Stimulated activated CD8-positive, alpha-beta memory T cell treated with anti-CD3 and anti-CD28 coated beads, Interleukin-4, amount 100 ng/mL, for 1 hour (primary cell): ENCODE measurements at places on chromosomes 3 and 15.

DNA sequence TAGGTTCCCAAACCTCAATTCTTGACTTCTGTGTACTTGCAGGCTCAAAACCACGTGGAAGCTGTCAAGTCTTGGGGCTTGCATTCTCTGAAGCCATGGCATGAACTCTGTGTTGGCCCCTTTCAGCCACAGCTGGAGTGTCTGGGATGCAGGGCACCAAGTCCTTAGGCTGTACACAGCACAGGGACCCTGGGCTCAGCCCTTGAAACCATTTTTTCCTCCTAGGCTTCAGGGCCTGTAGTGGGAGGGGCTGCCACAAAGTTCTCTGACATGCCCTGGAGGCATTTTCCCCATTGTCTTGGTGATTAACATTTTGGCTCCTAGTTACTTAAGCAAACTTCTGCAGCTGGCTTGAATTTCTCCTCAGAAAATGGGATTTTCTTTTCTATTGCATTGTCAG is 135.4 kb downstream of the ATG7 start:
- DNase-seq: no peak

GRCh38 chr3:13537909-13538296 is 11.0 kb upstream of the FBLN2 start:
- DNase-seq: no peak

GRCh38 chr15:47184908-47185801 is 532.1 kb upstream of the SEMA6D start:
- DNase-seq: no peak

GRCh38 chr15:86595741-86596140 is 516.1 kb downstream of the AGBL1 start:
- no peak for DNase-seq

GRCh38 chr3:134126153-134126552 is 96.4 kb upstream of the SLCO2A1 start:
- no peak for DNase-seq

GRCh38 chr3:72999951-73000350 is 3.3 kb downstream of the PPP4R2 start:
- DNase-seq: no peak

GRCh38 chr15:47614360-47615011 is 102.8 kb upstream of the SEMA6D start:
- no peak for DNase-seq

- no peak for DNase-seq
Measured at GRCh38 chr15:39578851-39579486, 1.9 kb upstream of the THBS1 start.

DNA sequence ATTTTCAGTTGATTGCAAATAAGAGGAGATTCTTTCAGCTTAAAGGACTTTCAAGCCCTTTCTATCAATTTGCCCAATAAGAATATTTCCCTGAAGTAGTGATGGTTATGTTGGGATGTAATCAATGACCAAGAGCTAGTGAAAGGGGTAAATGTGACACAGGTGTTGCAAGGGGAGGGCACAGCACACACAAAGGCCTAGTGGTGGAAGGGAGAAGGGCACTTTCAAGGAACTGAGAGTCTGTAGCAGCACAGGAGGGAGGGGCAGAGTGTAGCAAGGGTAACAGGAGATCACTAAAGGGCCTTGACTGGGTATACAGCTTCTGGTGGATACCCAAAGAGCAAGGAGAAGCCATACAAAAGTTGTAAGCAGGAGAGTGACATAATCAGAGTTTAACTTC is 217.8 kb upstream of the ARHGEF26 start:
- no peak for DNase-seq

DNA sequence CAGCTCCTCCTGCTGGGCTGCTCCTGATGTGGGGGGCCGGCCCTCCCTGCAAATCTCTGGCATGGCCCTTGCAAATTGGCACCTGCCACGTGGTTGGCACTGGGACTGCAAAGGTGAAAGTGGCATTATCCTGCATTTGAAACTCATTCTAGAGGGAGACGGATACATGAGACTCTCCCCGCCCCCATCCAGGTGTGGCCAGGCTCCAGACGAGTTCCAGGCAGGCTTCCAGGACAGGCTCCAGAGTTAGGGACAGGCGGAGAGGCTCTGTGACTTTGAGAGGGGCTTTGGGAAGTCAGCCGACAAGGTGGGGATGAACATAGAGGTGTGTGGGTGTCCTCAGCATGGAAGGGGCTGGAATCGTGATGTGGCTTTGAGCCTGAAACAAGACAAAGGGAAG is 178.5 kb downstream of the APBA2 start:
- DNase-seq: no peak

GRCh38 chr3:11096266-11097139 is 57.8 kb upstream of the HRH1 start:
- DNase-seq: no peak

DNA sequence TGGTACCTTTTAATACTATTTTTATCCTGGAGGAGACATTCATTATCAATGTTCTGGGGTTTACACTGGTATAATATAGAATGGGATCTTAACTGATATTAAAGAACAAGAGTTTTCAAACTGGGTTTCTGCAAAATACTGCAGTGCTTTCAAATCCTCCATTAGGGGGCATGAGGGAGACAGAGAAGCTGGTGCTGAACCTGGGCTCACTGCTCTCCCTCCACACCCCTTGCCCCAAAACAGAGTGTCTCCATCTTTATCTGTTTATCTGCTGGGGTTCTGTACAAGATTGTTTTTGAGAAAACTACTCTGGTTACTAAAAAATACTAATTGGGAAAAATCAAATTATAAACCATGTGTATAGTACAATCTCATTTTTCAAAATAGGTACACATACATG is 41.7 kb downstream of the CADPS start:
- DNase-seq: no peak

DNA sequence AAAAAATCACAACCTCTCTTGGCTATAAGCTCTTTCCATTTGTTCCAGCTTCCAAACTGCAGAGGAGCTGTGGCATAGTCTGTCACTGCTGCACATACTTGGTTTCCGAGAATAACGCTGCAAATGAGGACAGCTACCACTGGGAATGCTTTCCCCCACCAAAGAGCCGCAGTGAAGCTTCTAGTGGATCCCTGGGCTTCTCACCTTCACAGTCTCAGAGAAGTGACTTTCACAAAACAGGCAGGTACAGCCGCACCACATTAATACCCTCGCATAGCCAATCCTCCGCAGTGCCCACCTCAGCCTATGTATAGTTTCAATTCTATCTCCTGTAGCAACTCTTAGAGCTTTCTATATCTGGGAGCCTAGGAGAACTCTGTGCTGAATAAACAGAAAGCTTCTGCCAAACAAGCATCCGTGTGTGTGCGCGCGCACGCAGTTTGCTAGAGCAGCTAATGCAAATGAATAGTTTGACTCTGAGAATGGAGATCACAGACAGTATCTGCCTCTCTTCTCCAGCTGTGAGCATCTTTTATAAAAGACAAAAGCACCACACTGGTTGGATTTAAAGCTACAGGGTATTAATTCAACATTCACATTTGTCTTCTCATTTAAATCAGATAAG is 81.9 kb upstream of the PLXND1 start:
- no peak for DNase-seq

DNA sequence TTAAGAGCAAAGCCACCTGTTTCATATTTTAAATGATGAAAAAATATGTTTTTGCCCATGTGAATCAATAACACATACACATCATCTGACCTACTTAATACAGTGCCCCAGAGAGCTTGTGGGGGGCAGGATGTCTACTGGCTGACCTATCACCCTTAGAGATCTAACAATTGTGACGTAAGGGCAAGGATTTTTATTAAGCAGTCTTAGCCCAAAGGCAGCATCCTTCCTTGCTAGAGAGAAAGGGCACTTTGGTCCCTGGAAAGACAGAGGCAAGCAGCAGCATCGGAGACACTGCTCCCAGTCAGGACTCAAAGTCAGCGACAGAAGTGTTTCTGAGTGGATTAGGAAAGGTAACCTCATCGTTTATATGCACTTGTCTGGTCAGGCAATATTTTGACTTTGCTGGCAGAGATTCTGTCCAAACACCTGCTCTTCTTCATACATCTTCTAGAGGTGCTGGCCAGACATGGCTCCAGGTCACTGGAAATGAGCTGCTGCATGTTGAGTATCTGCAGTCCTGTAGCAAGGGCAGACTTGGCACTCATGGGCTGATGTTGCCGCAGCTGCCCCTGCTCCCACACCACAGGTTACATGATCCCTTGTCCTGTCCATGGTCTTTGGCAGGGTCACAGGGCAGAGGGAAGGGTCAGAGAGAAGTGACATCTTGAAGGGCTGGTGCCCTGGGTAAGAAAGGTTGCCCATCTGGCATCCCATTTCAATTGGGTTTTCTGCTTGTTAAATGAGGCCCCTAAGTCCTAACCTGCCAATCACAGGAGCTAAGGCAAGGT is 1.8 kb downstream of the CXCR6 start:
- no peak for DNase-seq

DNA sequence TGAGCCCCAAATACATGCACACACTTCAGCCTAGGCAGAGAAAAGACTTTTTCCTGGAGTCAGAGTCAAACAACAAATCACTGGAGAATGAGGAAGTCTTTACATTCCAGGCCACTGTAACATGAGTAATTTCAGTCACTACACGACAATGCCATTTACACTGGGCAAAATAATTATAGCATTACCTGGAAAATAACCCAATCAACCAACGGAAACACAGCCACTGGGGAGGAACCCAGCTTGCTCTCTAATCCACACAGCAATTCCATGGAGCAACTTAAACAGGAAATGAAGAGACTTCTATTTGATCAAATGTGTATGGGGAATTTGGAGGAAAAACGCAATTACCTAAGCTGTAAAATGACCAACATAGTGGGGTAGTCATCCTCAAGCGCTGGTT is 15.2 kb downstream of the FSTL1 start:
- no peak for DNase-seq

- DNase-seq: no peak
Measured at GRCh38 chr3:130991126-130991525, 35.5 kb downstream of the ASTE1 start.

DNA sequence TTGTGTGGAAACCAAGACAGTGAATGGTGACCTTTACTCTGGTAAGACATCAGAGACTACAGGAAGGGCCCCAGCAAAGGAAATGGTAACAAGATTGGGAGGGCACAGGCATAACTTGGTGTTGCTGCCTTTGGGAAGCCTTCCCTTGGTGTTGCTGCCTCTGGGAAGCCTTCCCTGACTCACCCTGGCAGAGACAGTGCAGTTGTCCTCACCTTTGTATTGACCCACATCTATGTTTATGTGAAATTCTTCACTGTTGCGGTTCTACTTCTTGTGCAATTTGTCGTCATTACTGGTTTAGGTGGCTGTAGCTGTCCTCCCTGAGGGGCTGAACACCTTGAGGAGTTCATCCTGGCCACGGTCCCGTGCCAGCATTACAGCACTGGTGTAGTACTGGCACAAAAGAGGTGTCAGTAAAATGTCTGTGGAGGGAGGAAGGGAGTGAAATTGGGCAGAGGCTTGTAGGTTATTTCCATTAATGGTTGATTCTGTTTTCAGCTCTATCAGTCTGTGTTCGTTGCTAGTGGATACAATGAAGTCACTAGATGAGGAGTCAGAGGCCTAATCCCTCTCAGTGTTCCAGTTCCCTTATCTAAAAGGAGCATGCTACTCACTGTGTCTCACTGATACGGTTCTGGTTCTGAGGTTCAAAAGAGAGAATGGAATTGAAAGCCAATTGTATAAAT is 21.6 kb downstream of the IFT122 start:
- DNase-seq: no peak

DNA sequence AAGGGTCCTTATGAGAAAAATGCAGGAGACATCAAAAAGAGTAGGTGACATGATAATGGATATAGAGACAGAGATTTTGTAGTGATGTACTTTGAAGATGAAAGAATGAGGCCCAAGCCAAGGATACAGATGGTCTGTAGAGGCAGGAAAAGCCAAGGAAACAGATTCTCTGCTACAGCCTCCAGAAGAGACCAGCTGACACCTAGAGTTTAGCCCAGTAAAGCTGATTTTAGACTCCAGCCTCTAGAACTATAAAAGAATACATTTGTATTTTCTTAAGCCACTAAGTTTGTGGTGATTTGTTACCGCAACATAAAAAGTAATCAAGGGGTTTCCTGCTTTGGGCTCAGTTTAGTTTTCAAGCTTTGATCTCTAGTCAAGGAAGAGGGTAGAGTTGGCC is 64.8 kb downstream of the STRIT1 start:
- no peak for DNase-seq

- no peak for DNase-seq
Measured at GRCh38 chr3:182979674-182980191, 605 bp downstream of the DCUN1D1 start.

DNA sequence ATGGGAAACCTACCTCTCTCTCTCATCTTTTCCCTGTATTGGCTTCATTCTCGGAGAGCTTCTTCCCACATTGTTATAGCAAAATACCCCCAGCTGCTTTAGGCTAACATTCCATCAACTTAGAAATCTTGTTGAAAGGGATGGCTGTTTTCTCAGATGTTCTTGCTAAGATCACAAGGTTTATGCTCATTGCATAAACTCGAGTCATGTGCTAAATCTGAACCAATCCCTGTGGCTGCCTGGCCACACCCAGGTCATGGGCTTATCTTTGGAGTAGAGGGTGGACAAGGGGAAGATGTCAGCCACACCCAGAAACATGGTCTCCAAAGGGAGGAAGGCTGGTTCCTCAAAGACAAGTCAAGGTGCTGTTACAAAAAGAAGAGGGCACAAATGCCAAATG is 150.6 kb upstream of the UMPS start:
- no peak for DNase-seq

GRCh38 chr15:45091161-45091560 is 22.8 kb downstream of the DUOX2 start:
- no peak for DNase-seq

- no peak for DNase-seq
Measured at GRCh38 chr3:62132027-62132602, 241.2 kb downstream of the FEZF2 start.

- DNase-seq: no peak
Measured at GRCh38 chr3:35867791-35868190, 228.5 kb downstream of the ARPP21 start.

DNA sequence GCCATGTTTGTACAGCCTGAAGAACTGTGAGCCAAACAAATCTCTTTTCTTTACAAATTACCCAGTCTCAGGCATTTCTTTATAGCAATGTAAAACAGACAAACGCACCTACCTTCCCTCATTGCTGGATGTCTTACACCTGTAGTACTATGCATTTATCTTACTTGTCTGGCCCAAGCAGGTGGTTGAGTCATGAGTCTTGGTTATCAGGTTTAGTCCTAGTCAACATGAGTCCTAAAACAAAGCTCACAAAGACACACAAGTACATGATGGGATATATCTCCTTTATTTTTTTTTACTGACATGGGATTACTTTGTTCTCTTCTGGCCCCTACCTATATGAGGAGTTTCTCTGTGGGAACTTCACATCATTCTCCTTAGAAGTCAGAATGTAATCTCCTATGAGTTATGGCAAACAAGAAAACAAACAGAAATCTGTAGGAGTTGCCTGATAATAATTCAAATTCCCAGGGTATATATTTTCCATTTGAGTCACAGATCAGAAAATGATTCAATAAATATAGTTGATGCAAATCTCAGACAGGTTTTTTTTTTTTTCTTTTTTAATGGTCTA is 33.6 kb upstream of the PLSCR2 start:
- no peak for DNase-seq

DNA sequence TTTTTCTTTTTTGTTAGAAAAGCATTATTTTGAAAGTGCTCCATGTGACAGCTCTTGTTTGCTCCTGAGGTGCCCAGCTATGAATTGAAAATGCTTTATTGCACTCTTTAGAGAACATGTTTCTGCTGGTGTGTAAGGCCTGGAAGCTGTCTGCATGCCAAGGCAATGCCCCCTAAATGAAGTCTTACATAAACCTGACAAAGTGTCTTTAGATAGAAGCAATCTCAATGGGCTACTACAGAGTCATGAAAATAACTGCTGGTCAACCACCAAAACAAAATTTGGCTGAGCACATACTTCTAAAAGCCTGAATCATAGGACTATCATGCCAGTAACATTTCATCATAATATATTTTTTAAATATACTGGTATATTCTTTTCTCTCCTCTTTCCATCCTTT is 178.7 kb downstream of the THRB start:
- DNase-seq: no peak
